ENCODE measurements at places on chromosomes 3 and 15.

GRCh38 chr3:126369490-126369889 is 12.3 kb upstream of the KLF15 start:
- DNase-seq, result no peak

- no peak for DNase-seq
These were observed 73.6 kb upstream of the VGLL4 start for GRCh38 chr3:11717301-11717700.

- no peak for DNase-seq
These were observed 12.8 kb downstream of the MYL3 start for GRCh38 chr3:46850468-46850779.

GRCh38 chr3:153722157-153722556 is 399.0 kb upstream of the ARHGEF26 start:
- DNase-seq, result no peak

GRCh38 chr3:14448063-14448462 is 45.7 kb downstream of the SLC6A6 start:
- no peak for DNase-seq

- DNase-seq, result no peak
These were observed 4.0 kb downstream of the PARP3 start for GRCh38 chr3:51945926-51946705.

GRCh38 chr3:5192571-5193365 is 5.3 kb downstream of the EDEM1 start:
- no peak for DNase-seq

DNA sequence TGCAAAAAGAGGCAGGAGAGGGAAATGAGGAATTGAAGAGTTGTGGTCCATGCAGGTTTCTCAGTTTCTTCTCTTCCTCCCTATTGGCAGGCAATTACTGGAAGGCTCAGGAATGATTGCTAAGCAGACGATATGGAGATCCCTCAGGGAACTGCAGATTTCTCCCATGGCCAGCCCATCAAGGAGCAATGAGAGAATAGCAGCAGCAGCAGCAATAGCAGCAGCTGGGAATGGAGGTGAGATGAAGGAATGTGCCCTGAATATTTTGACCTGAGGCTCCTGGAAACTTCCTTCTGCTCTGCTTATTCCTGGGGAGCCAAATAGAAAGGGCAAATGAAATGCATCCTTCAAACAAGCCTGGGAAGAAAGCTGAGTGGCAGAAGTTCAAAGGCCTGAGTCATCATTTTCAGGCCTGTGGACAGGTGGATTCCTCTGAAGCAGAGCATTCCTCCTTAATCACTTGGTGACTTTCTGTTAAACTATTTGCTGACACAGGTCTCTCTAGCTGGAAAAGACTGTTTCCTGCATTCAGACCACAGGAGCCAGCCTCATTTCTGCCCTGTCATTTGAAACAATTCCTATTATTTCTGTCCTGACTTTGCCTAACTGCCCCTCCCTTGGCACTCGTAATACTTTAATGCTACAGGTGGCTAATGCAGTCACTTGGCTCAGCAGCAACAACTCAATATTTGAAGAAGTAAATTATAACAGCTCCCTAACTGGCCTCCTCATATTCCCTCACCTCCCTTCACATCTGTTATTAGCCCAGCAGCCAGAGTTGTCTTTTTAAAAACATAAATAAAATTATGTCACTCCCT is 146.9 kb upstream of the GADL1 start:
- DNase-seq, result peak; percentile 87

All from non-pigmented ciliary epithelial cell (primary cell).